ENCODE measurements at places on chromosomes 12 and 14.

DNA sequence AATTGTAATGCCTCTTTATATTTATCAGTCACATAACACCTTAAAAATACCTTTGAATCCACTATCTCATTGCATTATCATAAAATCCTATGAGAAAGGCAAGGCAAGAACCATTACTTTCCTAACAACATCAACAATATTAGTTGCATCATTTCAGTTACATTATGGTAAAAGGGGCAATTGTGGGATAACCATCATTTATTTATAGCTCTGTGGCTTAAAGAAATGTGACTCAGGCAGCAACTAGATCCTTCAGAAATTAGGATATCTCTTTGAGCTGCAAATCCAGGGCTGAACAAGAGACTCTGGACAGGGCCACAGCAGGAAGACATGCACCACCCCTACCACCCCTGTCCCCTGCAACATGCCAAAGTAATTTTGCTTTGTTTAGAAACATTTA is 36.4 kb downstream of the EPS8 start:
- DNase-seq, result no peak

DNA sequence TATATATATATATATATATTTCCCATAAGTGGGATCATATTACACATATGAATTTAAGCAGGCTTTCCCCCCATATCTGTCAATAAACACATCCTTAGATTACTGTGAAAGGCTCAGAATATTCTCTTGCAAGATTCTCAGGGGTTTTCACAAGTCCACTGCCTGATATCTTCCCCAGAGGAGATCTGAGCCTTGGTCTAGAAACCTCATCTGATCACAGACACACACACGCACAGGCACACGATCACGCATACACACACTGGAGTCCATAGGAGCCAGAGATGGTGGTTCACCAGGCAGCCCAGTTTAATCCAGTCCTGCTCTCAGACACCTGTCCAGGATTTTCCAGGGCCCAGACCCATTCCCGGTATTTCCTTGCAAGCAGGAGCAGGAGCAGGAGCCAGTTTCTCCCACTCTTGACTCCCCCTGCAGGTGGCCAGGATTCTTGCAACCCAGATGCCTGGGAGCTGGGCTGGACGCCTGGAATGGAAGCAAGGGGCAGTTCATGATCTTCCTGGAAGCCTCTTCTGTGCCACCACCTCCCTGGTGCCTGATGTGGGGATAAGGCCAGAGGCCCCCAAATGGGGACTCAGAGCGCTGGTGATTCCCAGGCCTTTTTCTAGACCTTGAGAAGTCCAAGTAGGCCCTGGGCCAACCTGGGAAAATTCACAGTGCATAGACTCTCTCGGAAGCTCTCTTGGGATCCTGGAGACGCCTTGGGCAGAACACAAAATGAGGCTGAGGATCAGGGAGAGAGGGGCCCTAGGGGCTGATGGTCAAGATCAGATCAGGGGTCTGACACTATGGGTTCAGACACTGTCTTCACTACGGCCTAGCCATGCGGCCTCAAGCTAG is 16.5 kb upstream of the KRT78 start:
- DNase-seq, result peak; percentile 58

GRCh38 chr14:105746124-105746514 is 219.7 kb downstream of the TMEM121 start:
- no peak for DNase-seq

DNA sequence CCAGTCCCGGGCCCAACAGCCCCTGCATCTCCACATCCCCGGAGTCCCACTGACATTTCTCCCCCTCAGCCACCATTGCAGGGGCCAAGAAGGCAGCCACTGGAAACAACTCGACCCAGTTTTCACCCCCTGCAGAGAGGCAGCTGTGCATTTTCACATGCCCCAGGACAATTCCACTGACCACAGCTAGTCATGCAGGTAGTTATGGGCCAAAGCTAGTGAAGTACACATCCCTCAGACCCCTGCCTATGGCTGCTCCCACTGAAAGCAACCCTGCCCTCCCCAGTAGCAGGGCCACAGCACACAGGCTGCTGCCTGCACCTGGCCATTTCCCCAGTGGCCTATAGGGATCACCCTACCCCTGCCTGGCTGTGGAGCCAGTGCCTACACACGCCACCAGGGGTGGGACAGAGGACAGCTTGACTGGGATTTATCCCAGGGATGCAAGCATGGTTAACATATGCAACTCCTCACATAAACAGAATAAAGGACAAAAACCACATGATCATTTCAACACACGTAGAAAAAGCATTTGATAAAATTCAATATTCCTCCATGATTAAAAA is 154.0 kb downstream of the NDUFA12 start:
- DNase-seq, result no peak

Data from left renal cortex interstitium (tissue), 4 donors.